CD4-positive, CD25-positive, alpha-beta regulatory T cell (primary cell): ENCODE measurements at places on chromosomes 3 and 15. TPM values are rescaled to one million over a fixed set of nuclear protein-coding genes. Genes with fewer than 3 reads are reported as not detected.

- DNase-seq: no peak
Observed at GRCh38 chr3:59121346-59122144, 71.7 kb upstream of the CFAP20DC start.

Gene CHRNA7
- 1.4 TPM for polyA plus RNA-seq

GRCh38 chr15:48802257-48802656, 8.6 kb downstream of the CEP152 start:
- no peak for DNase-seq

DNA sequence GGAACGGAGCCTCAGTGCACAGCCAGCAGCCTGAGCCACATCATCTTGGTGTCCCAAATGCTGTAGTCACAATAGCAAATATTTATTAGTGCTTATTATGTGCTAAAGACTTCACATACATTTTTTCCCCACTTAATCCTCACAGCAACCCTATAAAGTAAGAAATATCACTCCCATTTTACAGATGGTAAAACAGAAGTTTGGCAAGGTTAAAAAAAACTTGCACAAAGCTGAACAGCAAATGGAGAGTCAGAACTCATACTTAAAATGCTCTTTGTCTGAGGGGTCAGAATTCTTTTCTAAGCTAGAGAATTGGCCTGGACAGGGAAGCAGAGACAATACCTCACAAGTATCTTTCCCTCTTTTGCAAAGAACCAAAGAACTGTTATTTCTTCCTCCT, 30.9 kb upstream of the THRB start:
- no peak for DNase-seq

DNA sequence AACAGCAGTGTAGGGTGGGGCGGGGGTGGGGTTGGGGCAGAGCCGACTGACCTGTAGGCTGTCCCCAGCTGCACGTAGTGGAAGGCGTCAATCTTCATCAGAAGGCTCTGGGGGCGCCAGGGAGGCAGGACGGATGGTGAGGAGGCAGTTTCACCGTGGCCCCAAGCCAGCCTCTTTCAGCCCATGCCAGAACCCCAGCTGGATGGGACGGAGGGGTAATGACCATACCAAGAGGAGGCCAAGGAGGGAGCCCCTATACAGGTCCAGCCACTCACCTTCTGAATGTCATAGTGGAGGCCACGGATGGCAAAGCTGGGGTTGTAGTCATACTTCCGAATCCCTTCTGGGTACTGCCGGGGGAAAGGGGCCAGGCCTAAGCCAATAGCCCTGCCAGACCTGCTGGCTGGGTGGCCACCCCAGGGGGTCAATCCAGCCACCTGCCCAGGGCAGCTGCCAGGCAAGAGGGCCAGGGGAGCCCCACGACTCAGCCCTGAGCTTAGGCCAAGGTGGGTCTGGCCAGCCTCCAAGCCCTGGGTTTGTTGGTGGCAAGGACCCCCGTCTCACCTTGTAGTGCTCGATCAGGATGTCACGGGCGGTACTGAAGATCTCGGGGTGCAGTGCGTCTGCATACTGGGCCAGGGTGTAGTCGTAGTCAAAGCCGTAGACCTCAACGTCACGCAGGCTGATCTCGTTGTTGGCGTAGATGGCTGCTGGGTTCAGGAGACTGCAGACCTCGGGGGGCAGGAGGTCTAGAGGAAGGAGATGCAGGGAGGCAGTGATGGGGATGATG, 4.9 kb downstream of the NT5DC2 start:
- DNase-seq: no peak

Gene ALDH1A2
- polyA plus RNA-seq: not detected

DNA sequence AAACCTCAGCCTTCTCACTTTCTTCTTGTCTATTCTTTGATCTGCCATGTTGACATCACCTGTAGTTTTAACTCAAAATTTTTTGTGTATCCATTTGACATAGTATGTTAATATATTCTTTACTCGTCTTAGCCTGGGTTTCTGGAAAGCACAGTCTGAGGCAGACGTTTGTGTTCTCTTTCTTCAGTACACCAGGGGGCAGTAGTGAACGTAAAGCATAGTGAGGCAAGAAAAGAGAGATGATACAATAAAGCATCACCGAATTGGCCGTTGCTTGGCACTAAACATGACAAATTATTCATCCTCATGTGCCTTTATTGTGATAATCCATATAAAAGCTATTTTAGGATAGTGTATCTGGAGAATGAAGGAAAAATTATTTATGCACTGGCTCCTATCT, 141.0 kb upstream of the MYRIP start:
- no peak for DNase-seq

- no peak for DNase-seq
Observed at GRCh38 chr3:10983219-10983916, 9.2 kb upstream of the SLC6A1 start.

Gene BCL2A1
- polyA plus RNA-seq: 14.9 TPM

DNA sequence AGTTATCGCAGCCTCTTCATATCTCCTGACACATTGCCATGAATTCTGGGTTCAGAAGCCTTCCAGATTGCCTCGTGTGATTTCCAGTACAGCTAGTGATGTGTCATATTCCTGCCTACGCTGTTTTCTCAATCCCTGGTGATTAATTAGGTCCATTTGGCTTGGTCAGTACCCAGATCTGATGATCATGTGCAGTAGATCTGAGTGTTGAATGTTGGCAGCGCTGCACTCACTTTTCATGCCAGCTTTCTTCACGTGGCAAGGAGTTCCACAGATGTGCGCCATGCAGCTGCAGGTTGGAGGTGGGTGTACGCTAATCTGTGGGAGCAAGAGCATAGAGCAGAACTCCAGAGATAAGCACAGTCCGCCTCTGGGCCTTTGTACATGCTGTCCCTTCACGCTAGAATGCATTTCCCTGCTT, 86.9 kb upstream of the COL6A5 start:
- no peak for DNase-seq

Gene ARL13B
- 6.5 TPM for polyA plus RNA-seq

- no peak for DNase-seq
Observed at GRCh38 chr3:99859825-99860224, 42.2 kb downstream of the CMSS1 start.

Gene EFCC1
- not detected for polyA plus RNA-seq
